ENCODE measurements at places on chromosomes 7 and 10.

DNA sequence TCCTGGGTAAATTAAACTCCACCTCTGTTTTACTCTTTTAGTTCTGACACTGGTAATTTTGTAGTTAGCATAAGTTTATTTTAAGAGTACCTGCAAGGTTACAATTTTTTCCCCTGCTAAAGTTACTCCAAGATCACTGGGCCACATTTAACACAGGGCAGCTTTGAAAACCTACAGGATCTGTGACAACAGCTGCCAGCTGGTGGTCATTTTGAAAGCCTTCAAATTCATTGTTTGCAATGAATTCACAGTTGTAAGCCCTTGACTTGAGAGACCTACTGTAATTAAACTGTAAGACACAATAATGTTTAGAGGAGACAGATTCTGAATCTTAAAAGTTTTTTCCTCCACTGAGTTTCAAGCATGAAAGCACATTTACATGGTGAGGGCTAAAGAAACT is 129.6 kb downstream of the CNOT4 start:
- no peak for DNase-seq

- DNase-seq = no peak
These were observed 208.6 kb upstream of the CCDC6 start for GRCh38 chr10:60114765-60115586.

DNA sequence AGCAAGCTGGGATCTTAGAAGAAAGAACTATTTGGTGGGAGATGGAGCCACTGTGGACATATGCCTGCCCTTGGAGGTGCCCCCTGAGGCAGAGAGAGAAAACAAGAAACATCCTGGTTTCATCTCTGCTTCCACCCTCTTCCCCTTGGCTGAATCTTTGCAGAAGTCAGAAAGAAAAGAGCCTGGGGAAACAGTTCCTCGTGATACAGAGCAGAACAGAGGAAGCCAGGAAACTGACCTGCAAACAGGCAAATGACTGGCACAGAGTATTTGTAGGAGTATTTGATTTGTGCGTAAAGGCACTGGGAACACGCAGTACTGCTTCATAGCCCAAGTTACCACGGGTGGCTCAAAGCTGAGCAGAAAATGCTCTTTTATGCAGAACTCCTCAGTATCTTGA is 7.0 kb upstream of the KEL start:
- no peak for DNase-seq

- DNase-seq = no peak
These were observed 152.4 kb upstream of the ADCY1 start for GRCh38 chr7:45421806-45422205.

- no peak for DNase-seq
These were observed 8.8 kb downstream of the INPP5F start for GRCh38 chr10:119734396-119735332.

DNA sequence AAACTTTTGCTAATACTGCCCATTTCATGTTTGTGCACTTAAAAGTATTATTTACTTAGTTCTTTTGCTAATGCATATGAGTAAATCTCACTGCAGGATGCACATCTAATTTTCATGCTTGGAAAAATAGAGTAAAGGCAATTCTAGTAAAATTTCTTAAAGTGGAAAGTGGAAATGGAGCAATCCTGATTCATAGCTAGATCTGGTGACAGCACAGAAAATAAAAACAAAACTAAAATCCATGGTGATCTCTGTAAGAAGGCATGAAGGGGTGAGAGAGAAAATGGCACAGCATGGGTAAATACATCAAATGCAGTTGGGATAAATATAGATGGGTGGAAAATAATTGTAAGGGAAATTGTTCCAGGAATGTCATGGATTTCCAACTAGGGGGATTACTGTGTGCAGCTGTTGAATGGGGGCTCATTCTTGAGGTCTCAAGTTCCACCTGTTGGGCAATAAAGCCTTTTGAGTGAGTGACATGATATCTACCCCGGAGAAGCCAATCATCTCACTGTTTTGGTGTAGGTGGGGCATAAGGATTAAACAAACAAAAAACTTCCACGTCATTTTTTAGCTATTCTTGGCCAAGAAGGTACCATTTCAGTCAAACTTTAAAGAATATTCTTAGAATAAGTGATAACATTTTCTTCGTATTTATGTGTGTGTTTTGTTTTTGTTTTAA is 1.7 kb upstream of the MCU start:
- DNase-seq = no peak
